ENCODE measurements at places on chromosomes 2 and 18.

DNA sequence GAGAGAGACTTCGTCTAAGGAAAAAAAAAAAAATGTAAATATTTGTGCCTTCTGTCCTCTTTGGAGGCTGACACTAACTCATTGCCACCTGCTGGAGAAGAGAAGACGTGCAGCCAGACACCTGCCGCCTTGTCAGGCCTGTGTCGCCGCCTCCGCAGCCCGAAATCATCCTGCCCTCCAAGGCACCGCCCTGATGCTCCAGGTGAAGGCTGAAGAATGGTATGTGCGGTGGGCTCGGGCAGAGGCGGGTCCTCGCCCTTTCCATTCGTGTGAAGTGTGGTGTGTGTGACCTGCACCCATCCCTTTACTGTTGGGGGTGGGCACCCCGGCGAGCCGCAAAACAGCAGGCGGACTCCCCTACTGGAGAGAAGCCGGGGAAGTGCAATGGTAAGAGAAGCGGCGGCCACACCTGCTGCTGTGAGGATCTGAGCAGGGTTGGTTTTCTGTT is 60.4 kb downstream of the FAM161A start:
- DNase-seq, result peak; percentile 1

GRCh38 chr18:9117980-9118841 is 15.7 kb downstream of the NDUFV2 start:
- DNase-seq, result no peak

DNA sequence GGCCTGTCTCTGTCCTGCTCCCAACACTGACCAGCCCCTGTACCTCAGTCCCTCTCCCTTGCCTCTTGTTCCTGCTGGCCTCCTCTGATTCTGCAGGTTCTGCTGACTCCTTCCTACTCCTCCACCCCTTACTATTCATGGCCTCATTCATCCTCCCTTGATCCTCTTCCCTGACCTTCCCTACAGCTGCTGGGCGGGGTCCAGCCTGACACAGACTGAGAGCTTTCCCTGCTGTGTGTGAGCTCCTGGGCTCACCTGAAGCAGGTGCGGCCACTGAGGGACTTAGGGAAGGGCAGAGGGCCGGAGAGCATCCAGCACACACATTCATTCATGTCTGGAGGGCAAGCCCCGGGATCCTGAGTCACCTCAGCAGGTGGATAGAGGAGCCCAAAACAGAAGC is 185.6 kb downstream of the CTIF start:
- no peak for DNase-seq

DNA sequence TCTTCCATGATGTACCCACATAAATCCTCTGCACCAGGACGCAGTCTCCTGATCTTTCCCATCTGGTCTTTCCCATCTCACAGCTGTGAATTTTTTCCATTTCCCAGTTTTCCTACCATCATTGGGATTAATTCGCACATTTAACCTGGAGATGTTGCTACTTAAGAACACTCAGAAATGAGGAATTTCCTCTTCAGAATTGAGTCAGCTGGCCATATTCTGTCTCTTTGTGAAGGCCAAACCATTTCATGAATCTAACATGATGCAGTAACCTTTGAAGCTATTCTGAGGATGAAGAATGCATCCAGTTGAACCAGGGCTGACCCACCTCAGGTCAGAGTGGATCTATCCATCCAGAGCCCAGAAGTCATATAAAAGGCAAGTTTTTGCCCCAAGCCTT is 326.8 kb downstream of the SETBP1 start:
- DNase-seq, result no peak

GRCh38 chr2:126801473-126801872 is 97.2 kb upstream of the TEX51 start:
- no peak for DNase-seq

- DNase-seq, result peak; percentile 49
Observed at GRCh38 chr2:235766278-235766677, 272.4 kb downstream of the AGAP1 start.

GRCh38 chr2:212337486-212338343 is 200.9 kb downstream of the ERBB4 start:
- DNase-seq, result no peak

GRCh38 chr2:177625744-177626650 is 233.4 kb downstream of the AGPS start:
- no peak for DNase-seq

DNA sequence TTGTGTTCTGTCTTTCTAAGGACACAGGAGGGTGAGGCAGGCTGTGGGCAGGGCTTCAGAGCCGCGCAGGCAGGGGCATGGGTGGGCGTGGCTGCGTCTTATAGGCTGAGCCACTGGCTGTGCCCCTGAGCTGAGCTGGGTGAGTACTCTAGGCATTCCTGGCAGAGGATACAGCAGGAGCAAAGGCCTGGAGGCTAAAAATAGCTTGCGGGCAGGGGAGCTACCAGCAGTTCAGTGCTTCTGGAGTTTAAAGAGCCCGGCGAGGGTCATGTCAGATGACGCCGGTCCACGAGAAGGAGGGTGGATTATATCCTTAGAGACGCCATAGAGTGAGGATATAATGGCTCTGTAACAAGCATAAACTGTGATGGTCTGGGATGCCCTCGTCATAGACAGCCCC is 31.5 kb upstream of the PDIA6 start:
- DNase-seq, result no peak

All from fibroblast of skin of left biceps (primary cell).